Glutamatergic neuron (in vitro differentiated cells): ENCODE measurements at places on chromosomes 6 and 20.

DNA sequence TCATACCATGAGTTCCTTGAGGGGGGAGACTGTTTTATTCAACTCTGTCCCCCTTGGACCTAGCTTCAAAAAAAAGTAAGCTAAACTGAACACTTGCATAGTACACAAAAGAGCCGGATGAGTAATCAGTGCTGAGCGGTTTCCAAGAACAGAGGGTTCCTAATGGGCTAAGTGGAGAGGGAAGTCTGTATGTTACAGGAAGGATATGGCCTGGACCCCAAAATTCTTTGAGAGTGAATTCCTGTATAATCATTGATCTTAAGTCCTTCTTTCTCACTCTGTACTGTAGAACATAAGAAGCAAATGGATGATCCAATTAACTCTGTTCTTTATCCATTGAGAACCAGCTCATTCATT is 324.7 kb upstream of the CNR1 start:
- DNase-seq = no peak

GRCh38 chr6:54419885-54420284 is 111.6 kb downstream of the TINAG start:
- DNase-seq = no peak

DNA sequence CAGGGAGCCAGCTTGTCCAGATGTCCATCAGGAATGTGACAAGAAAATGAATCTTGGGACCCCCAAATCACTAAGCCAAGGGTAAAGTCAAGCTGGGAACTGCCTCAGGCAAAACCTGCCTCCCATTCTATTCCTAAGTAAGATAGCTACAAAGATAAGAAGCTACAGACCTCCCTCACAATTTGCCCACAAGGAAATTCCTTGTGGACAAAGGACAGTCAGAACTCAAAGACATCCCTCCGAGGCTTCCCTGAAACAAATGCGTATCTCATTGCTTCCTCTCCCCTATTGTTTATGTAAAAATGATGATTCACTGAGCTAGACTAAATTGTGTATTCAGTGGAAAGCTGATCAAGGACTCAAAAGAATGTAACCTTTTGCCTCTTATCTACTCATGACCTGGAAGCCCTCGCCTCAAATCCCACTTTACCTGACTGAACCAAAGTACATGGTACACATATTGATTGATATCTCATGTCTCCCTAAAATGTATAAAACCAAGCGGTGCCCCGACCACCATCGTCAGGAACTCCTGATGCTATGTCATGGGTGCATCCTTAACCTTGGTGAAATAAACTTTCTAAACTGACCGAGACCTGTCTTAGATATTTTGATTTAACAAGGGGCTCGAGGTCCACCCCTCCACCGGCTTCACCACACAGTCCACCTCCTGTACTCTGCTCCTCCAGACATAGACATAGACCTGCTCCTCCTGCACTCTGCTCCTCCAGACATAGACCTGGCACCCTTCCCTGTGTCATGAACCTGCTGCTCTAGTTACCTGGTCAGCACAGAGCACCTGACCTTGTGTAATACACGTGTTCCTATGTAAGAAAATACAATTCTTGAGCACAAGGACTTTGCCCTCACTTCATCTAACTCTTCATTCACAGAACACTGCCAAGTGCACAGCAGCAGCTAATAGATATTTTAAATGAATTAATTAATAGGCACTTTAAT is 81.4 kb downstream of the WDR27 start:
- no peak for DNase-seq

DNA sequence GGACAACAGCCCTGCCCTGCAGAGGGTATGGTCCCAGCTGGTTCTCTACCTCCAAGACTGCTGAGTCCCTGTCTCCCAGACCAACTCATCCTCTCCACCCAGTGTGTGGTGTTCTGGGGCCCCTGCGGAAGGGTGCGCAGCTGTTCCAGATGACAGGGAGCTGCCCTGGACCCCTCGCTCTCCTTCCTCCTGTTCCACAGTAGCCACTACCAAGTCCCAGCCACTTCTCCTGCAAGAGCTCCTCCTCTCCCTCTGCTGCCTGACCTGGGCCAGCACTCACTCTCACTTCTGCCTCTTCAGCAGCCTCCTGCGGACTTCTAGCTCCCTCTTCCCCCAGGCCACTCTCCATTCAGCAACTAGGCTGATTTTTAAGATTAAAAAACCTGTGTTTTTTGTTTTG is 40.1 kb upstream of the TMEM181 start:
- DNase-seq = no peak

DNA sequence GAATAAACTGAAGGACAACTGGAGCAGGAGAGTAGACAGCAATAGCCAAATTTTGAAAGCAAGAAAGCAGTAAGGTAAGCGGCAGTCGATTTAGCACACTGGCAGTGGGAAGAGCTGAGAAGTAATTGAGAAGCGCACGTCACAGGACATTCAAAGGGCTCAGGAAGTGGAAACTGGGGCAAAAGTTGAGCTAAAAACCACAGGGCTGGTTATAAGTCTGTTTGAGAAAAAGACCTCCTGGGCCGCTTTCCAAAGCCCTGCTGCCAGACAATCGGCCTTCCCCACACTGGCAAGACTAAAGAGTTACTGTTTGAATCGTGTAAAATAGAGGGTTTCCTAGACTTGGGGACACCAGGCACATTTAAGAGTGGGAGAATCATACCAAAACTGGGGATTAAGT is 161.4 kb downstream of the DNAH8 start:
- DNase-seq = no peak

DNA sequence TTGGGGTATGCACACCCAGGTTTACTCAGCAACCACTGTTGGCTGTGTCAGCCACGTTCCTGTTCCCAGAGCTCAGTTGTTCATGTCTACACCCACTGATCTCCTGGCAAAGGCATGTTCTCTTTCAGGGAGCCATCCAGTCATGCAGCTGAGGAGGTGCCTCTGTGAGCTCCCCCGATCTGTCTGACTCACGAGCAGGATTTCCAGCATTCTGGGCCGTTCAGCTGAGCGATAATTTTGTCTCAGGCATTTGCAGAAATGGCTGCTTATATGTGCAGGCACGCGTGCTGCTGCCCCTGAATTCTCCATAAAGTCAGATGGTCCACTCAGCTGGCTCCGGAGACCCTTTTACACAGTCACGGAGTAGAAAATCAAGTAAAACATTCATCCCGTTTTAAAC is 78.4 kb upstream of the IYD start:
- no peak for DNase-seq

DNA sequence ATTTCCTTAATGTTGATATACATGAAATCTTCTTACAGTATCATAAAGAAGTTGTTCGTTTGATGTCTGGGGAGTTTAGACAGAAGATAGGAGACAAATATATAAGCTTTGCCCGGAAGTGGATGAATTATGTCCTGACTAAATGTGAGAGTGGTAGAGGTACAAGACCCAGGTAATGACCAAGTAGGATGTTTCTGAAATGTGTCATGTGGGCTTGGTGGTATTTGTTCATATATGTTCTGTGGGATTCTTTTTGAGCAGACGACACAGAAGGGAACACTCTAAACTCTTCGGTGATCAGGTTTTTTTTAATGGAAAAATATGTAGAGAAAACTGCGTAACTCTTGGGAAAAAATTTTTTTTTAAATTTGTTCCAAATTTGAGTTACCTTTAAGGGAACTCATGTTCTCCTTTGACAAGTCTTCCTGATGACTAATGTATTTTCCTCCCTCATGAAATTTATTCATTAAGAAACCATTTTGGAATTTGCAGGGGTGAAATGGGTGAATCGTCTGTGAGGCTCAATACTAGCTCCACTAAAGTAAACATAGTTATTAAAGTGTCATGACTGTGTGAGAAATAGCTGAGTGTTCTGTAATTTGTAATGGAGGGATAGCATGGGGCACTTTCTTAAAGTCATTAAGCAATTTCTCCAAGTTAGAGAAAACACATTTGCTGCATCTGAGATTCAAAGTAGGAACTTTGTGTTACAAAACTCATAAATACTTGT is 100.6 kb downstream of the MAP3K4 start:
- DNase-seq = no peak
